Left hindlimb (tissue), 1 donor: ENCODE measurements at places on chromosomes 4 and X.

DNA sequence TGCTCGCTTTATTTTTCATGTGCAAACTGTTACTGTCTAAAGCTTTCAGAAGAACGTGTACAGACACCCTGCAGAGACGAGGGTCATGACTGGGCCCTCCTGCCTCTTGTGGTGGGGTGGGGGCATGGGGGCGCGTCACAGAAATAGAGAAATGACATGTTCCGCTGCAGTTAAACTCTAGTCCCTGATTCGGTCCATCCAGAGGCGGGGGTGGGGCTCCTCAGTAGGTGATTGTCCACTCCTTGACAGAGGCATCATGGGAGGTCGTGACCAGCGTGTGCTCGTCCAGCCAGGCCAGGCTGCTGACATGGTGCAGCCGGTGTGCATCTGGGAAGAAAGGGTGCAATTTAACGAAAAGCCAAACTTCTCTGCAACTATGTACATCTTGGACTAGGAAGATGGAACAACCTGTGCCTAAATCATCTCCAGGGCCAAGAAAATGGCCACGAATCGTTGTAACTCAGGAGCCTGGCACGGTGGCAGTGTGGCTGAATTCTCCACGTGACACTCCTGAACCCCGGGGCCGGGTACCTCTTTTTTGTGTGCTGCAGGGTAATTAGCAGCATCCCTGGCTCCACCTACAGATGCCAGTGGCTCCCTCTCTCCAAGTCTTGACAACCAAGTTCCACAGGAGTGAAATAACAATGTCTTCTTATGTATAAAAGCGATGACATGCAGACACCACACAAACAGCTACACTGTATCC, 41.3 kb downstream of the WDR1 start:
- no peak for DNase-seq

DNA sequence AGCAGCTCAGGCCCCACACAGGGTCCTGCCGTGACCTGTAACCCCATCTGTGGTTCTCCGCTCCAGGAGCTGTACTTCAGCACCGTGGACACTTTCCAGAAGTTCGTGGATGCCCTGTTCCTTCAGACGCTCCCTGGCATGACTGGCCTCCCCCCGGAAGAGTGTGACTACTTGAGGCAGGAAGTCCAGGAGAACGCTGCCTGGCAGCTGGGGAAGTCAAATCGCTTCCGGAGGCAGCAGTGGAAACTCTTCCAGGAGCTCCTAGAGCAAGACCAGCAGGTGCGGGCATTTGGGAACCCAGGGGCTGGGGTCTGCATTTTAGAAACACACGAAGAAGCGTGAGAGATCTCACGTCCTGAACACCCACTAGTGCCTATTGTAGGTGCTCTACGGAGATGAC, 72.5 kb downstream of the EVC start:
- no peak for DNase-seq

DNA sequence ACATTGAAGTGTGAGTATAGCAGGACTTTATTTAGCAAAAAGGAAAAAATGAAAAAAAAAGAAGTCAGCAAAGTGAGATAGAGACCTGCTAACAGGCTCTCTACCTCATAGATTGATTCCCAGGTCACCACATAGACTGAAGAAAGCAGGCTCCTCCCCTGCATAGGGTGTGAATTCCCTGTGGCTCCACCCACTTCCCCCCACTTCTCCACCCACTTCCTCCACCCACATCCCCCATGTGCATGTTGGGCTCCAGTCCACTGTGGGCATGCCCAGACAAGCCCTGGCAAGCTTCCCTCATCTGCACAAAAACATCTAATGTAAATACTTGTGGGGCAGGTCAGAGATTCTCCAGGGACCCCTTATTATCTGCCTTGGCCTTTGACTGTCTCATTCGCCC, 97.8 kb downstream of the TMEM47 start:
- no peak for DNase-seq

- no peak for DNase-seq
These were observed 332.3 kb downstream of the PTTG2 start for GRCh38 chr4:38292529-38292928.

GRCh38 chrX:15973299-15973698, 118.7 kb upstream of the AP1S2 start:
- no peak for DNase-seq

DNA sequence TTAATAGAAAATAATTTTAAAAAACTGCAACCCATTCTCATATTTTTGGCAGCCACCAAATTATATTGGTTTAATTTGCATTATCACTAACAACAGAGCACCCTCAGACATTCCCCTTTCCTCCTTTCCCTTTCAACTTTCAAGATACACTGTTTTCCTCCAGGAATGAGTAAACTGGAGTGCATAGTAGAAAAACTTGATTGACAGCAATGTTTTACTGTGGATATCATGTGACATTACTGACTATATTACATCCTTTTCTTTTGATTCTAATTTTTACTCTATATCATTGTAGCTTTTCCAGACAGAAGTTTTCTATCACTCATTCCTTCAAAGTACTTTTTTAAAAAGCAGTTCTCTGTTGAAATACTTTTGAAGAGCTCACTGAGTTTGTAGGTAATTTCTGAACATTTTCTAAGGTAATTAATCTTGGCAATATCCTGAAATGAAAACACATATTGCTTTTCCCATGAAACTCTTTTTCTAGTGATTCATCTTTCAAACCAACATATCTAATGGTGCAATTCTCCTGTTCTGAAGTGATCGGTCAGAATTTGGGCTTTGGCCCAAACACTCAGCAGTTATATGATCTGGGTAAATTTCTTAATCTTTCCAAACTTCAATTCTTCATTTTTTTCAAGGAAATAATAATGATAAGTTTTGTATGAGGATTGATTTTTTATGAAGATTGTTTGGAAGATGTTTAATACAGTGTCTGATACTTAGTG, 920.4 kb upstream of the EPHA5 start:
- DNase-seq, result no peak

- DNase-seq, result no peak
These were observed 106.4 kb downstream of the RNF150 start for GRCh38 chr4:141026900-141027299.

DNA sequence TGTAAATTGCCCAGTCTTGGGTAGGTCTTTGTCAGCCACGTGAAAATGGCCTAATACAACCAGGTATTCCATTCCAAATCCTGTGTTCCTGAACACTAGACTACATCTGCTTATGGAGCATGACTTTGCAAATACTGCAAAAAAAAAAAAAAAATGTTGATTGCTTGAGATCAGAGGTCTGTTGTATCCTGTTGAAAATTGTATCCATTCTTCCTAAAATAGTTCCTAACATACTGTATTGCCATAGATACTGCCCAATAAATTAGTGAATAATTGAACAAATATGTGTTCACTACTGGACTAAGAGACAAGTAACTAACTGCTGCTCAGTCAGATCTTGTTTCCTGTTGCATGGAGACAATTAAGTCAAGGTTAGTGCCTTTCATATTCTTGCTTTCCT, 164.3 kb upstream of the PABPC4L start:
- no peak for DNase-seq
